ENCODE measurements at places on chromosomes 6 and 20.
A peak's percentile ranks its signal among the peaks of the same experiment; 100 is the strongest.

DNA sequence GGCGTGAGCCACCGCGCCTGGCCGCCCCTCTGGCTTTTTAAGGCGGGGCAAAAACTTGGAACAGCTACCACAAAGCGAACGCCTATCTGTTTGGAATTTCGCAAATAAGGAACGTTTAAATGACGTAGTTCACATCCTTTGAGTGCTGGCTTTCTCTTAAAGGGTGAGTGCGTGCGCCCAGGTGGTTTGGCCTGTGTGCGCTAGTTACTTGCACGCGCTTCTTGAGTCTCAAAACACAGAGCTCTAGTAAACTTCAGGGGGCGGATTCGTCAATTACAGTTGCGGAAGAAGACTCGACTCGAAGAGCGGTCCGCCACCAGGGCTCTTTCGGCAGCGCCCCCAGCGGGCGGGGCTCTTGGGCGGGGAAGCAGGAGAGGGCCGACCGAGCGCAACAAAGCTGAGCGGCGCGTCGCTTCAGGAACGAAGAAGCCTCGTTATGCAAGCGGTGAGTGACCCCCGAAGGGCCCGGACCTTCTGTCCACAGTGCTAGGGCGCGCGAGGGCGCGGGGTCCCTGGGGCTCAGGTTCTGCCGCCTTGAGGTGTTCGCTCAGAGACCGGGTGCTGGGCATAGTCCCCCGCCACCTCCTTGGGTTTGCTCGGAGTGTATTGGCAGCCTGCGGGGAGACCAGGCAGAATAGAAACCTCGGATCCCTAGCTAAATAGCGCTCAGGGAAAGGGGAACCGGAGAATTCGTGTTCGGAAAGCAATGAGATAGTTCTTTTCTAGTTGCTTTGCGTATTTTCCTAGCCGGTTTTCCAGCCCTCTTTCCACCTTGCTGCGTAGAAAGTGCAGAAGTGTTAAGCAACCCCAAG lies at the start of gene SYCP2L:
TSS of gene SYCP2L (plus strand) at position 362 of the 812 bp plus-strand sequence. CDS start at position 437, 75 bp downstream.
- peak; percentile 13 for DNase-seq

- no peak for DNase-seq
Observed at GRCh38 chr20:63235399-63235983, at the start of gene BIRC7. TSS of gene BIRC7 (plus strand) at chr20:63235905. CDS start at chr20:63236097, 192 bp downstream.

DNA sequence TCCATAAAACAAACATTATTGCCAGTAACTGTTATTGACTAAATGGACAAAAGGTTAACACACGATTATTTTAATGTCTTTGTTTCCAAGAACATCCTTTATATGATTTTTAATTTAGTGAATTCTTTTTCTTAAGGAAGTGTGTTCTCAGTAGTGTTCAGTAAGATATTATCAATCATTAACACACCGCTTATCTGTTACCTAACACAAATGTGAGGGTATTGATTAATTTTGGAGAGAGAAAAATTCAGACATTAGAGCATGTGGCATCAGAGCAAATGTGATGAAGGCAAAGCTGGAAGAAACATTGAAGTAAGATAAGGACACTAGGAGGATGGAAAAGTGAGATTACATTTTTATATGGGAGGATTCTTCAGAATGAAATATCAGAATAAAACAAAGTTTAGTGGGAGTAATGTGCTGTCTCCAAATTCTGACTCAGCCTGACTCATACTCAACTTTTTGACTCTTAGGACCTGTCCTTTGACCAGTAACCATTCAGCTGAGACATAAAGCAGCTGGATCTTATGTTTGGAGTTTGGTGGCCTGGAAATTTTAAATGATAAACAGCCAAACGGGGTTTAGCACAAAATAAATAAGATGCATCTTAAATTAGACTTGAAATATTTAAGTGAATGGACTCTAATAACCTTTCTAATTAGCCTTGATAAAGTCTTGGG lies 348.6 kb downstream of the CD109 start:
- no peak for DNase-seq

DNA sequence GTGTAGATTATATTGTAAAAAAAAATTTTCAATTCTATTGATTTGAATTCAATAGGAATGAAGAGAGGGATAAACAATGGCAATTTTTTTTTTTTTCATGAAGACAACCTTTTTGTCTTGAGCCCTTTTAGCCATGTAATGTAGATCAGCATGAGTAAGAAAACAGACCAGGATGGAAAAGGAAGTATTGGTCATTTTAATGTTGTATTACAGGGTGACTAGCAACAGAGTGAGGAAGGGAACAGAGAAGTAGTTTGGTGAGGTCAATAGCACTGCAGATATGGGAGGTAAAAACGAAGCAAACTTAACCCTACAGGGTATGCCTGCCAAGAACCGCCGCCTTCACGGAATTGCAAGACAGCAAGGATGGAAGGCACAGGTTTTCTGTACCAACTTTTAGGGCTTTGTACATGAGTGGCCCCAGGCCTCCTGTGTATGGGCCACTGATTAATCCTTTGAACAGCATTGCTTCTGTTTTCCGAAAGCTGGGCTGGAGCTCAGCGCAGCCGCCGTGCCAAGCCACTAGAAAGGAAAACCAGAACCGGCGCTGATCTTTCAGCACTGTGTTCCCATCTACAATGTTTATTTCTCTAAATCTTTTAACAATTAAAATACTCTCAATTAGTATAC lies 383.7 kb downstream of the CENPW start:
- DNase-seq = no peak

- no peak for DNase-seq
Observed at GRCh38 chr6:4084444-4085331, 5.8 kb upstream of the FAM217A start.

- DNase-seq = peak; percentile 19
Observed at GRCh38 chr20:25309395-25310267, 61.7 kb downstream of the PYGB start.

DNA sequence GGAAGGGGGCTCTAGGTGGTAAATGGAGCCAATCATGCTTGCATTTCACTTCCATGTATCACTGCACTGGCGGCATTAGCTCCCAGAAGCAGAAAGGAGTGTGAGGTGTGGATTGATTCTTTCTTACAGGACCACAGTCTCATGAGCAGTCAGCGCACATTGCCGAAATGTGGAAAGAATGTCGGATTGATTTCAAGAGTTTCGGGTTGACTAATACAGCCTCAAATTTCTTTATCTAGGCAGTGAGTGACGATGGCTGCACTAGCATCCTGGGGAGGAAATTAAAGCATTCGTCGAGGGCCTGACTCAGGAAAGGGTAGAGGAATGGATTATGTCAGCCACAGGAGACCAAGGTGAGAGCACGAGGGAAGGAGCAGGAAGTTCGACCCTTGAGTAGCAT lies 222.8 kb upstream of the CDYL start:
- no peak for DNase-seq

GRCh38 chr20:37875460-37876175 lies 27.3 kb upstream of the VSTM2L start:
- DNase-seq = no peak

GRCh38 chr20:1637226-1637625 lies 17.4 kb upstream of the SIRPB1 start:
- no peak for DNase-seq

GRCh38 chr20:768426-768978 lies at the start of gene SLC52A3:
TSS of gene SLC52A3 (minus strand) at chr20:768500. CDS start at chr20:765774, 2,726 bp downstream.
- no peak for DNase-seq

DNA sequence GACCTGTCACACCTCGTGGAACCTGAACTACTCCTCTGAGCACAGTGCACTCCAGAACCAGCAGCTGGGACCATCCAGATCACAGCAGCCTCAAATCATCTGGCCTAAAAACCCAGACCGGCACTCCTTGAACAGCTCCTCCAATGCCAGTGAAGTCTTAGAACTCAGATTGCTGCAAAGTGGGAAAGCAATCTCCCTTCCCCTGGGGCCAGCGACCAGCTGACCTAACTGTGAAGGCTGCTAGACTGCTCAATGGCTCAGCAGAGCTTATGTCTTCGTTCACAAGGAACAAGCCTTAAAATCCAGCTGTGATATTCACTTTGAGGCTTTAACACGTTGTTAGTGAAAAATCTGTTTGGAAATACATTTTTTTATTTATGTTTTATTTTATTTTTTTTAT lies 243.2 kb downstream of the ANKRD60 start:
- DNase-seq = no peak

DNA sequence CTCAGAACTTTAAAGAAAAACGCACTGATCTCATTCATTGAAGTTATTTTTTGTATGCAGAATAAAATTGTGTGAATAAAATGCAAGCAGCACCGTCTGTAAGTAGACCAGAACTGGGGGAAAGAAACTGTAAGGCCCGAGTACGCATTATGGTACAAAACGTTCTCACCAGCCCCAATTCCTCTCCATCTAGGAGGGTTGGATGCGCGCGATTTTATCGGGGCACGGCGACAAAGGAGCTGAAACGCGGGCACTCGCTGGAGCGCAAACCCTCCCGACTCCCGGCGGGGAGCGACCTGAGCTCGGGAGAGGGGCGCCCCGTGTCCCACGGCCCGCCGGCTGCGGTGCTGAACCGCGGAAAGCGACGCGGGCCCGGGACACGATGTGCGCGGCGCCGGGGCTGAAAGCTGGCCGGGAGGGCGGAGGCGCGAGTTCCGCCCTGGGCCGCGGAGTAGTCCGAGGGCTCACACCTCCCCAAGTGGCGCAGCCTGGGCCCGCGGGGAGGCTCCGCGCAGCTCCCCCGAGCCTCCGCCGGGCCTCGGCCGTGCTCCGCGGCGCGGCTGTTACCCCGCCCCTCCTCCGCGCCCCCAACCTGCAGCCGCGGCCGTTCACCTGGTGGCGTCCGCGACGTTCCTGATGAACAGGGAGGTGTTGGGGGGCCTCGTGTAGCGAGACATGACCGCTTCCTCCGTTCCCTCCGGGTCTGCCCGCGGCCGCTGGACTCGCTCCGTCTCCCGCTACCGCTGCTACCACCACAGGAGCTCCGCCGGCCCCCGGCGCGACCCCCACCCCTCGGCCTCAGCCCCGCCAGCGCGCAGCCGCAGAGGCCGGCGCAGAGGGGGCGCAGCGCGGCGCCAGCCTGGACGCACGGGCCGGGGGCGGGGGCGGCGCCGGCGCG lies at the start of gene SRSF12:
TSS of gene SRSF12 (minus strand) at position 861 of the 898 bp plus-strand sequence. CDS start at position 677, 184 bp downstream.
- DNase-seq = peak; percentile 4

DNA sequence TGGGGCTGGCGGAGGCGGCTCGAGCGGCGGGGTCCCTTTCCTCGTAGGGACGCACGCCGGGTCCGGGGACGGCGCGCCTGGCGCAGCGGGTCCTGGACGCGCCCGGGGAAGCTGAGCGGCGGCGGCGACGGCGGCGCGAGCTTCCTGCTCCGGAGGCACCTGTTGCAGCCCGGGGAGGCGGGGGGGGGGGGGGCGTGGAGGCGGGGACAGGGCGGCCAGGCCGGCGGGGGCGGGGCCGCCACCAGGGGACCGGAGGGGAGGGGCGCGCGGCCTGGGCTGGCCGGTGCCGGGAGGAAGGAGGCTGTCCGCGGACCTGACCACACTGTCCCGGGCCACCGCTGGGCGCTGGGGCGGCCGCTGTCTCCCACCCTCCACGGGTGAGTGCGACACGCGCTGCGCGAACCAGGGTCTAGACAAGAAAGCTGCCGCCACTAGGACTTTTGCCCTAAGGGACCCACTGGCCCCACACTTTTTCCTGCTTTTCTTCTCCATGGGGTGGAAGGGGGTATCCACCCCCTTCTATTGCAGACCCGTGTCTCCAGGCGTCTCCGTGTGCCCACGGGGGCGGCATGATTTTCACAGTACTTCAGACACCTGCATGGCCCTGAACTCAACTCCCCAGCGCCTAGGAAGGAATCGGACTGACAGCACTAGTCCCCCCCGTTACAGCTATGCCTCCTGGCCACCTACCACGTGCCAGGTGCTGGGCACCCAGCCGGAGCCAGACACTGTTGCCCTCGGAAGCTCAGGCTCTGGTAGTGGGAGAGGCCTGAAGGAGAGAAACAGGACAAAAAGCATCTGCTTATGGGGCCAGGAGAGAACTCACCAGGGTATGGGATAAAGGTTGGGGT lies at the start of gene NFATC2:
TSS of gene NFATC2 (minus strand) at position 149 of the 851 bp plus-strand sequence. CDS start 220 bp downstream, outside the sequence.
- DNase-seq = no peak

DNA sequence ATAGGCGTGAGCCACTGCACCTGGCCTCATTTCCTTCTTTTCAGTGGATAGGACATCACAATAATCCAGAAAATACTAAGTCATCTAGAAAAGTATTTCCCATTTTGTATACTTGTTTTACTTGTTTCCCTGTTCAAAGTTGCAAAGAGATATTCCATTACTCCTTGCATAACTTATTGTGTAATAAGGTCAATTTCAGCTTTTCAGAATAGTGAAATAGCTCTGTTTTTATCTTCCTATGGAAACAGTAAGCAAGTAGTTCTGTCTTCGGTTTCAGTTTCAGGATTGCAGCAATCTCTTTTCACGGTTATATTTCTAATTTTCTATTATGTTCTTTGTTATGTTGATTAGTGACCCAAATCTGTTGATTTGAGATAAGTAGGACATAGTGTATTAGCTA lies 6.0 kb downstream of the STX11 start:
- no peak for DNase-seq

DNA sequence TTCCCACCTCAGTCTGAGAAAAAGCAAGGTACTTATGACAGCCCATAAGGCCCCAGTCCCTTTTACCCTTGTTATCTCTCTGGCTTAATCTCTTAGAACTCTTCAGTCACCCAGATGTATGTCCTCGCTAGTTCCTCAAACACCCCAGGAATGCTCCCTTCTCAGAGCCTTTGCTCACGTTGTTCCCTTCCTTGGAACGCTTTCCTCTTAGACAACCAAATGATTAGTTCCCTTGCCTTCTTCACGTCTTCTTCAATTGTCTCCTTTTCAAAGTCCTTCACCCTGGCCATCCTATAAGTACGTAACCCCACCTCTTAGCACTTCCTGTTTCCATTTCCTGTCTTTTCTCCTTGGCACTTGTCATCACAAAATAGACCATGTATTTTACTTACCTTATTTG lies 1.1 kb upstream of the APOBEC2 start:
- no peak for DNase-seq

GRCh38 chr6:43383021-43383667 lies 13.7 kb upstream of the ZNF318 start:
- DNase-seq = no peak

DNA sequence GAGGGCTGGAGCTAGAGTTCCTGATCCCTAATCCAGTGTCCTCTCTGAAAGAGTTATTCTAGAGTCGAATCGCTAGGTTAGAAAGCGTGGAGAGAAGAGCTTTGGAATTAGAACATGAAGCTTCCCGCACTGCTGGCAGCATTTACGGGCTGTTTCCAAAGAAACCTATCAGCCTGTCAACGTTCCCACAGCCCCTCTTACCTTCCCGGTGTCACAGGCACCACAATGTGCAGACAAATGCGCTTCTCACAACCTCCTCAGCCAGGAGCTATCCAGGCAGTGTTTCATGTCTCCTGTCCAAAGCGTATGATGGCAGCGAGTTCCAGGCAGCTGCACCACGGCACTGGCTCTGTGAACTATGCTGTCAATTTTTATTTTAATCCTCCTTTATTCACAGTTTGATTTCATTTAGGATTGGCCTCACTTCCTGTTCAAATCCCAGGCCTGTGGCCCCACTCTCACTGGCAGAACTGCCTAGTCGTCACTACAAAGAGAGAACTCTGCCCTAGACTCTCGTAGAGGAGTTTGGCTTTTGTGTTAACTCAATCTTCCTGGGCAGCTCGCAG lies 322.8 kb upstream of the SOX4 start:
- no peak for DNase-seq

GRCh38 chr6:47865206-47865605 lies 83.4 kb downstream of the OPN5 start:
- no peak for DNase-seq

Data from stimulated activated CD4-positive, alpha-beta T cell treated with anti-CD3 and anti-CD28 coated beads, Interleukin-1b, Interleukin-23, amount 100 ng/mL, for 48 hours (primary cell).